ENCODE measurements at places on chromosomes 3 and 15. TPM values are rescaled to one million over a fixed set of nuclear protein-coding genes. Genes with fewer than 3 reads are reported as not detected.
A peak's percentile ranks its signal among the peaks of the same experiment; 100 is the strongest.

FEM1B gene
- total RNA-seq: 26.5 TPM

KCNMB3 gene
- 0.63 TPM for total RNA-seq

- peak overlapping the region; percentile 90 for H3K4me3 ChIP-seq
- peak overlapping the region; percentile 86 for H3K27ac ChIP-seq
- H3K36me3 ChIP-seq: peaks cover 27% of the 10 kb centered on the region
Measured at GRCh38 chr3:100400419-100400779, 490 bp downstream of the TOMM70 start.

DNA sequence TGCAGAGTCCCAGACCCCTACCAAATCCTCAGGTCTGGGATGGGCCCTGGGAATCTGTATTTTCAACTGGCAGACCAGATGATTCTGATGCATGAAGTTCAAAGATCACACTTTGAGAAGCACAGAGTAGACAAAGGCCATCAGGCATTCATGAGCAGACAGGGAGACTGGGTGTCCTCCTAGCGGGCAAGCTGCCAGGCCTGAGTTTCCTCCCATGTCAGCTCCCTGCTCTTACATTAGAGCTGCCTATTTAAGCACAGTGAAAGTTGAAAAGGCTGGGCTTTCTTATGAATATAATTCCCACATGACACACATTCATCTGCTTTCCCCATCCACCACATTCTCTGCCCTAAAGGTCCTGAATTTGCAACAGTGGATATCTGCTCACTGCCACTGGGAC lies 14.0 kb downstream of the CAPN3 start:
- H3K27me3 ChIP-seq: peaks cover 2% of the 10 kb centered on the region
- H3K27ac ChIP-seq: no peak overlapping the region
- H3K4me3 ChIP-seq: no peak overlapping the region
- peaks cover 14% of the 10 kb centered on the region for H3K36me3 ChIP-seq

- no peak overlapping the region for H3K4me3 ChIP-seq
- DNase-seq: no peak
- no peaks in the 10 kb centered on the region for H3K4me1 ChIP-seq
- H3K36me3 ChIP-seq: peaks cover 18% of the 10 kb centered on the region
- no peak overlapping the region for H3K27ac ChIP-seq
- no peaks in the 10 kb centered on the region for H3K27me3 ChIP-seq
Measured at GRCh38 chr3:180624714-180625113, 22.8 kb downstream of the TTC14 start.

DNA sequence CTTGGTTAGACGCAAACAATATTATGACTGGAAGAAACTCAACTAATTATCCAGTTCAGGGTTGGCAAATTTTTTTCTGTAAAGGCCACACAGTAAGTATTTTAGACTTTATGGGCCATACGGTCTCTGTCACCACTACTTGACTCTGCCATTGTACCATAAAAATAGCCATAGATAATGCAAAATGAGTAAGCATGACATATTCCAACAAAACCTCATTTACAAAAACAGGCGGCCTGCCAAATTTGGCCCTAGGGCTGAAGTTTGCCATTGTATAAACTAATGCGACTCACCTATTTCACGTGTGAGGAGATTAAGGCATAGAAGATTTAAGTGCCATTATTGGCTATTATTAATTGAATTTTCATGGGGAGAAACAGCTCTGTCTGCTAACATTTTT lies 116.8 kb upstream of the CNTN6 start:
- DNase-seq: no peak
- H3K4me3 ChIP-seq: no peak overlapping the region
- peaks cover 9% of the 10 kb centered on the region for H3K36me3 ChIP-seq
- H3K27me3 ChIP-seq: no peaks in the 10 kb centered on the region
- no peaks in the 10 kb centered on the region for H3K4me1 ChIP-seq

Measured in HFFc6 (cell line).